ENCODE measurements at places on chromosomes 4 and X.

DNA sequence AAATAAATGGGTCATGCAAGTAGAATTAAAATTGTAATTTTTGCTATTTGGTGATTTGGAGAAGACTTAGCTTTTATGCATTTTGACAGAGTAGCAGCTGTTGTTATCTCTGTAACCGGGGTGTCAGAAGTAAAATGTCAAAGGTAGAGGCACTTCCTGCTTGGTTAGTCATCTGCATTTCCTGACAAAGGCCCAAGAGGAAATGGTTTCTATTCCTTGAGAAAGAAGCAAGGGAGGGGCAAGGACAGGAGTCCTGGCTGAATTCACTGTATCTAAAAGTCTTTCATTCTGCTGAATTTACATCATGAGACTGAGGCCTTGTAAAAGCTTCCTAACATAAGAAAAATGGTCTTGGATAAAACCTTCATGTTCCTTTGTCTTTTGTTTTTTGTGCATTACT lies 550.9 kb upstream of the BOD1L1 start:
- no peak overlapping the region for H3K27ac ChIP-seq
- H3K27me3 ChIP-seq: no peaks in the 10 kb centered on the region
- H3K4me1 ChIP-seq: peaks cover 11% of the 10 kb centered on the region
- DNase-seq: peak; percentile 56

- DNase-seq: peak; percentile 95
- H3K36me3 ChIP-seq: no peaks in the 10 kb centered on the region
- peaks cover 37% of the 10 kb centered on the region for H3K4me1 ChIP-seq
- peak within 1 kb of the TSS; percentile 91 for H3K27ac ChIP-seq
- H3K4me3 ChIP-seq: peak within 1 kb of the TSS; percentile 88
Observed at GRCh38 chr4:86934771-86935565, at the start of gene AFF1. Gene AFF1 (plus strand): TSS chr4:86935011. CDS start chr4:86948534, 13,523 bp downstream.

- H3K36me3 ChIP-seq: no peaks in the 10 kb centered on the region
- H3K4me1 ChIP-seq: no peaks in the 10 kb centered on the region
- H3K27me3 ChIP-seq: no peaks in the 10 kb centered on the region
- H3K4me3 ChIP-seq: no peak overlapping the region
Observed at GRCh38 chr4:1651609-1652008, 32.5 kb downstream of the FAM53A start.

- no peak overlapping the region for H3K4me3 ChIP-seq
- H3K27me3 ChIP-seq: peaks cover 89% of the 10 kb centered on the region
- 0 out of 2 replicates have a peak, but pooled peaks cover 4% of the 10 kb centered on the region for H3K4me1 ChIP-seq
- no peaks in the 10 kb centered on the region for H3K36me3 ChIP-seq
Observed at GRCh38 chr4:15348695-15349094, 79.1 kb upstream of the C1QTNF7 start.

DNA sequence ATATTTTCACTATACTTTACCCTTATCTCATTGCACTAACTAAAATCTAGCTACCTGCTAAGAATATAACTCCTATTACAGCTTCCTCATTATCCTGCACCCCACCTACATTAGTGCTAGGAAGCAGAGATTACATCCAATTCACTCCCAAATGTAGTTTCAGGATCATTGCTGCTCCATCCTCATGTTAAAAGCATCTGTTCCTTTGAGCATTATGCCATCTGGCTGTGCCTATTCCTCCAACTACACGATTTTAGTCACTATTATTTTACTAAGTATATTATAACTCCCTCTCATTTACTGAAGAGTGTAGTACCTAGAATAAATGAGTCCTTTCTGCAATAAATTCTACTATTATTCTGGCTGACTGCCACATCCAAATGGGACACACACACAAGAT lies 1586.9 kb downstream of the TECRL start:
- no peaks in the 10 kb centered on the region for H3K36me3 ChIP-seq
- H3K27me3 ChIP-seq: no peaks in the 10 kb centered on the region

DNA sequence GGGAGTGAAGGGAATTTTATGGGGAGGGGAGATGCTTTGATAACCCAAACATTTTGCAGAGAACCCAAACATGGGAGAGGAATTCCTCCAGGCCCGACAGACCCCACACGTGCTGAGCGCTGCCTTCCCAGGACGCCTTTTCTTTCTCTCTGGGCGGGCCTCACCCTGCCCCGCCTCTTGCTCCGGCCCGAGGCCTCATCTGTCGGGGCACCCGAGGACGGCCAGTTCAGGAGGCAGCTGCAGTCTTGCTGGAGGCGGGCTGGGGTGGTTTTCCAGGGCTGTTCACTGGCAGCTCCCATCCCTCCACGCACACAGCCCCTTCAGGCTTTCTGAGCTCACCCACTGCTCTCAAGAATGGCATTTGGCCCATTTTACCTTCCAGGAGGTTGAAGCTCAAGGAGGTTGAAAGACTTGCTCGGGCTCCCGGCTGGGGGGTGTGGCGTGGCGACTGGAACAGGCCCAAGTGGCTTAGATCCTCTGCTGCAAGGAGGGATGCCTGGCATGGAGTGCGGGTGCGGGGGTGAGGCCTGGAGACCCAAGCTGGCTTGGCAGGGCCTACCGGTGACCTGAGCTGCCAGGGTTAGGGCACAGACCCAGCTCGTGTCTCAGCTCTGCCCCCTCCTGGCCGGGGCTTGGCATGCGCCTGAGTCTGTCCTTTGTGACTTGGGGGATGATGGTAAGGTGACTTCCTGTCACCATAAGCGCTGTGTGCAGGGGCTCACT lies 99.2 kb downstream of the PSAPL1 start:
- no peak overlapping the region for H3K27ac ChIP-seq
- no peaks in the 10 kb centered on the region for H3K27me3 ChIP-seq
- no peak overlapping the region for H3K4me3 ChIP-seq

- no peaks in the 10 kb centered on the region for H3K4me1 ChIP-seq
- no peak overlapping the region for H3K27ac ChIP-seq
- no peaks in the 10 kb centered on the region for H3K27me3 ChIP-seq
Observed at GRCh38 chrX:124555036-124555595, 208.8 kb downstream of the SH2D1A start.

GRCh38 chr4:93648258-93648657 lies 180.3 kb upstream of the ATOH1 start:
- no peak overlapping the region for H3K27ac ChIP-seq
- DNase-seq: no peak
- no peaks in the 10 kb centered on the region for H3K4me1 ChIP-seq
- no peak overlapping the region for H3K4me3 ChIP-seq

- DNase-seq: no peak
- no peak overlapping the region for H3K27ac ChIP-seq
- no peak overlapping the region for H3K4me3 ChIP-seq
- H3K4me1 ChIP-seq: no peaks in the 10 kb centered on the region
- H3K36me3 ChIP-seq: peaks cover 4% of the 10 kb centered on the region
Observed at GRCh38 chr4:158847535-158847934, 78.7 kb downstream of the FNIP2 start.

GRCh38 chr4:1359144-1359501 lies 12.1 kb downstream of the UVSSA start:
- H3K27me3 ChIP-seq: no peaks in the 10 kb centered on the region
- no peak for DNase-seq
- H3K27ac ChIP-seq: no peak overlapping the region
- no peaks in the 10 kb centered on the region for H3K36me3 ChIP-seq
- H3K4me3 ChIP-seq: no peak overlapping the region
- H3K4me1 ChIP-seq: no peaks in the 10 kb centered on the region

- no peaks in the 10 kb centered on the region for H3K4me1 ChIP-seq
- H3K27ac ChIP-seq: no peak overlapping the region
- no peaks in the 10 kb centered on the region for H3K27me3 ChIP-seq
- DNase-seq: no peak
- H3K36me3 ChIP-seq: peaks cover 44% of the 10 kb centered on the region
Observed at GRCh38 chr4:39304651-39305050, 61.5 kb downstream of the RFC1 start.

DNA sequence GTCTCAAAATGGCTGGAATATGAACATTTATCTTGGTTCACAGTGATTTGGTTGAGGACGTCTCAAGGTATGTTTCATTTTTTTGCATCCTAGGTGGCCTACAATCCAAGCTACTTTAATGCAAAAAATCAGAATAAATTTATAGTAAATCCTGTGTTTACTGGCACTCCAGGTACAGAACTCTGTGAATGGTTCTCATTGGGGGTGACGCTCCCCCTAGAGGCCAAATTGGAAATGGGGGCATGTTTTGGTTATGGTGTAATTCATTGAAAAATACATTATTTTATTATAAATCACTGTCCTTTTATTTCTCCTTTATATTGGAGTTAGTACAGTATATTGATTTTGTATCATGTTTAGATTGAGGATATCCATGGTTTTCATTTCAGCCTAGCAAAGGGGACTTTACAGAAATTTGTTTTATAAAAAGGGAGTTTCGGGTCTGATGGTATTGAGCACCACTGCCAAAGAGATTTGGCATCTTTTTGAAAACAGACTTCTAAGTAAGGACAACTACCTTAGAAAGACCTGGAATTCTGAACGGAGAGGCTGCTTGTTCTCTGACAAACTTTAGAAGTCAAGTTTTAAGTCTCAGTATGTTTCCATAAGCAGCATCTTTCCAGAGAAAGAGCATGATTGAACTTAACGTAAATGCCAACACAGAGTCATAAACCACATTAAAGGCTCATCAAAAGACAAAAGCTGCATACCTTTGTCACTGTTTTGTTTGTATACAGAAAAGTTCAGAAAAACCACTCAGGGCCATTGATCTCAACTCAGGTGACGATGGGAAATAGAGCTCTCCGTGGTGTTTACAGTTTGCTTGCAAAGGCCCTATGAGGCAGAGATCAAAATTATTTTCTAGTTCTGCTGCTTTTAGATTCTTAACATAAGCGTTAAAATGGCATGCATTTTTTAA lies 19.4 kb downstream of the MTM1 start:
- no peak overlapping the region for H3K4me3 ChIP-seq
- H3K4me1 ChIP-seq: no peaks in the 10 kb centered on the region
- H3K27ac ChIP-seq: no peak overlapping the region
- no peaks in the 10 kb centered on the region for H3K36me3 ChIP-seq
- H3K27me3 ChIP-seq: no peaks in the 10 kb centered on the region
- DNase-seq: peak; percentile 25

DNA sequence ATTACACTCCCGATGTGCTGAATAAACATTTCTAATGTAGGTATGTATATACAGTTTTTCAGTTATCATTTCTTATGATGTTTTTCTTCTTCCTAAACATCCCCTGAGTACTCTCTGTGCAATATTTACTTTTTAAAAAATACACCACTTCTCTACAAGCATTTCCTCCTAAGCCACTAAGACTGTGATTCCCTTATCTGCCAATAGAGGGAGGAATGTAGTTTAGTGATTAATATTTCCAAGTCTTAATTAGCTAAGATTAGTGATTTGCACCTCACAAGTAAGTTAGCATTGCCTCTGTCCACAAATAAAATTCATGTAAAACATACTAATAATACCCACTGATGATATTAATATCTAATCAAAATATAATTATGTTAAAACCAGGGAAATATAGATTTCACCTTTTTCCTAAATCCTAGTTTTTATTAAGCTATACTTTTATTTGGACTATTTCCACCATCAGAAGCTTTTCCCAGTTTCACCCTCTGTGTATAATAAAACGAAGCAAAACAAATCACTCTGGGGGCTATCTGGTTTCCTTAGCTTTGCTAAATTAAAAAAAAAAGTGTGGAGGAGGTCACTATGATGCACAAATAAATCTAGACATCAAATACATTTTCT lies 909.1 kb downstream of the FAT4 start:
- H3K4me3 ChIP-seq: no peak overlapping the region
- no peak overlapping the region for H3K27ac ChIP-seq
- H3K36me3 ChIP-seq: no peaks in the 10 kb centered on the region
- DNase-seq: peak; percentile 36
- no peaks in the 10 kb centered on the region for H3K4me1 ChIP-seq
- no peaks in the 10 kb centered on the region for H3K27me3 ChIP-seq

GRCh38 chr4:7822877-7823276 lies 116.8 kb downstream of the AFAP1 start:
- DNase-seq: peak; percentile 43
- no peaks in the 10 kb centered on the region for H3K27me3 ChIP-seq
- peaks cover 47% of the 10 kb centered on the region for H3K36me3 ChIP-seq

DNA sequence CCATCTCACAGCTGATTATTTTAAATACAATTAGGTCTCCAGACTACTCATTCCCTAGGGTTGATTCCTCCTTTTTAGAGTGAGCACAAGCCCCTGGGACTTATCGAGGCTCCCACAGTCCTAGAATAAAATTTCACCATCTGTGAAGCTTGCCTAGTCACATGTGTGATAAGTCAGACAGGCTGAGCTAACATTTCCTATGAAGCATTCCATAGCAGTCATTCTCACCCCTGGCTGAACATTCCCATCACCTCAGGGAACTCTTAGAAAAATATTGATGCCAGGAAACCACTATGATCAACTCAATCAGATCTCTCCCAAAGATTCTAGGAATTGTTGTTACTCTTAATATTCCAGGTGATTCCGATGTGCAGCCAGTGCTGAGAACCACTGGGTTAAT lies 37.7 kb downstream of the ARHGEF9 start:
- H3K4me3 ChIP-seq: no peak overlapping the region
- peak; percentile 83 for DNase-seq
- H3K27me3 ChIP-seq: no peaks in the 10 kb centered on the region
- H3K4me1 ChIP-seq: peaks cover 15% of the 10 kb centered on the region
- H3K27ac ChIP-seq: peak overlapping the region; percentile 69

DNA sequence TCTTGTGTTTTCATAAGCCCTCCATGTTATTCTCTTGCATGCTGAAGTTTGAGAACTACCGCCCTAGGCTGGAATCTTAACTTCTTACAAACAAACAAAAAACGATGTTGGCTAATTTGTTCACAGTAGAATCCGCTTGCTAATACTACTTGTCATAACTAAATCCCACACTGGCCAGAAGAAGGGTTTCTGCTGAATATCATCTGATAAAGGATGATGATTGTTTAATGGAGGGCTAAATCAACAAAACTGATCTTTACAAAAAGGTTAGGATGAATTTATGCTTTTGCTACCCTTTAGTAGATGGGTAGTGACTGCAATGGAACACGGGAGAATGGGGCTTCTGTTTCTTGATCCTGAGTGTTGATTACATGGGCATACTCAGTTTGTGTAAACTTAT lies 42.3 kb downstream of the SPATA4 start:
- no peak overlapping the region for H3K27ac ChIP-seq
- no peaks in the 10 kb centered on the region for H3K27me3 ChIP-seq
- no peaks in the 10 kb centered on the region for H3K36me3 ChIP-seq
- no peak overlapping the region for H3K4me3 ChIP-seq
- peaks cover 29% of the 10 kb centered on the region for H3K4me1 ChIP-seq

- H3K27ac ChIP-seq: no peak overlapping the region
- no peaks in the 10 kb centered on the region for H3K36me3 ChIP-seq
- H3K4me3 ChIP-seq: no peak overlapping the region
- peaks cover 13% of the 10 kb centered on the region for H3K27me3 ChIP-seq
- H3K4me1 ChIP-seq: no peaks in the 10 kb centered on the region
Observed at GRCh38 chr4:153773236-153773690, 13.4 kb upstream of the RNF175 start.

All from GM23248 (cell line).